ENCODE measurements at places on chromosomes 12 and 14. TPM values are rescaled to one million over a fixed set of nuclear protein-coding genes. Genes with fewer than 3 reads are reported as not detected.

GRCh38 chr12:108033090-108033489, 96.0 kb upstream of the WSCD2 start:
- no peak for DNase-seq

The CPNE6 gene
- 3.4 TPM for polyA plus RNA-seq

The WSCD2 gene
- polyA plus RNA-seq, result 2.0 TPM

GRCh38 chr14:105058521-105059034, 6.7 kb downstream of the GPR132 start:
- DNase-seq, result no peak

DNA sequence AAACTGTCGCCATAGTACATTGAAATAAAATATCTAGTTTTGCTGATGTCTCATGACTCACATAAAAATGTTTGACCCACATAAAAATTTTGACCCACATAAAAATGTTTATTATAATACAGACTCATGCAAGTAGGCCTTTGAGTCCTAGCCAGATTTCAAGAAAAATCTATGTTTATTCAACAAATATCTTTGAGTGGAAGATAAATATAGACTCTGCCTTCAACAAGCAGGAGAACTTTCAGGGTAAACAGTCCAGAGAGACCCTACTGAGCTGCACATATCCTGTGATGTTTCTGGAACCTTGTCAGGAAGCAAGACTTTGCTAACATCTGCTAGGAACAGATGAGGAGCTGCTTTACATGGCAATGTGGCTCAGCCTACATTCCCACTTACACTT, 283.1 kb downstream of the MDGA2 start:
- DNase-seq, result peak; percentile 14

DNA sequence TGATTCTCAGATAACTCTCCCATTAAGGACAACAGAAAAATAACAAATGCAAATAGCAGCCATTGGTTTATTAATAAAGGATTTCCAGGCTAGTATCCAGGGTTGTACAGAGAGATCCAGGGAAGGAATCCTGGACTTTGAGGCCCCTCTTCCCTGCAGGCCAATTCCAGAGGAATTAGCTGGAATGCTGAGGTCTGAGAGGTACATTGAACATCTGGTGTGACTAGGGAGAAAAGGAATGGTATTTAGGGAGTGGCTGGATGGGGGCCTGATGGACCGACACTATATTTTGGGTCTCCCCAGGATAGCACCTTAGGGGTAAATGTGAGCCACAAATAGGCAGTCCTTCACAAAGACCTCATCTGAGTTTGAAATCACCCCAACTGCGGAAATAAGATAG, 924.5 kb downstream of the AACS start:
- DNase-seq, result no peak

The POTEM gene
- polyA plus RNA-seq, result not detected

DNA sequence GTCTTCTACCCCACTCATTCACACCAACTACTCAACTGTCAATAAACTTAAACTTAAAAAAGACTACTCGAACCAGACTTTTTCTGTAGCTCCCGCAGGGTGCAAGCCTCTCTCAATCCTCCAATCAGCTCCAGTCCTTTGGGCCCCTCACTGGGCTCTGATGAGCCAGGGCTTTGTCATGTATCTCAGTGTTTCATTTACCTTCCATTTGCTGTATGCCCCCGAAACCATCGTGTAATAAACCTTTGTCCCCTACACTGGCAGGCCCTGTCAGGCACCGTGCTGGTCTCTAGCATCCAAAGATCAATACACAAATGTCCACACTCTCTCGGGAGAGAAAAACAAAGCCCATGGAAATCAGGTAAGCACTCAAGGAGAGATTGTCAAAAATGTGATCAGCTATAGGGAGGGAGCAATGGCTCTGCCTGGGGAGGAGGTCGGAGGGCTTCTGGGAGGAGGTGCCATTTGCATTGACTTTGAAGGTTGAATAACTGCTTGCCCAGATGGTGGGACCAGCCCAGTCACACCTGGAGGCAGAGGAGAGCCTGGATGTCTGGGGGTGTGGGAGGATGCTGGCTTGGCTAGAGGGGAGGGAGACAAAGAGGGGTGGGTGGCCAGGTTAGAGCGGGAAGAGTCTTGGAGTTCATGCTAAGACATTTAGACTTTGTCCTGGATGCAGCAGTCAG, 42.1 kb upstream of the DICER1 start:
- no peak for DNase-seq

DNA sequence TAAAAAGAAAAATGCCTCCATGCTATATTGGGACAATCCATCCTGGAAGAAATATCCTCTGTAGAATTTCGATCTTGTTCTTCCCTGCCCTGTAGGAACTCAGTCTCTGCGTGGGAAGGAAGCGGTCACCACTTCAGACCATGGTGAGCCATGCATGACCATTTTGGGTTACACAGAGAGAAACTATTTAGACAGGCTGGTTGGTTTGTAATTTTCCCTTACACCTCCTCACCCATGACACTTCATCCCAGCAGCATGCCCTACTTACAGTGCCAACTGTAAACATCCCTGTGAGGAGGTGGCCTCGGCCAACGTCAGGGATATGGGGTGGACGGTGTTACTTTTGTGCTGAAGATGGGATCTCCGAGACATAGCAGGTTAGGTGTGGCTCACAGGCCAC, 121.4 kb downstream of the SMOC1 start:
- no peak for DNase-seq

GRCh38 chr14:74955229-74956026, at the start of gene PGF:
Gene PGF, minus strand, starts transcription at chr14:74955597. Its CDS starts 355 bp downstream, at chr14:74955242.
- peak; percentile 88 for DNase-seq

- DNase-seq, result peak; percentile 19
These were observed 23.9 kb downstream of the SCAF11 start for GRCh38 chr12:45966486-45966885.

The HOXC4 gene
- polyA plus RNA-seq, result 13.9 TPM

Data from kidney (tissue), 22 donors.